ENCODE measurements at places on chromosomes 12 and 14.

DNA sequence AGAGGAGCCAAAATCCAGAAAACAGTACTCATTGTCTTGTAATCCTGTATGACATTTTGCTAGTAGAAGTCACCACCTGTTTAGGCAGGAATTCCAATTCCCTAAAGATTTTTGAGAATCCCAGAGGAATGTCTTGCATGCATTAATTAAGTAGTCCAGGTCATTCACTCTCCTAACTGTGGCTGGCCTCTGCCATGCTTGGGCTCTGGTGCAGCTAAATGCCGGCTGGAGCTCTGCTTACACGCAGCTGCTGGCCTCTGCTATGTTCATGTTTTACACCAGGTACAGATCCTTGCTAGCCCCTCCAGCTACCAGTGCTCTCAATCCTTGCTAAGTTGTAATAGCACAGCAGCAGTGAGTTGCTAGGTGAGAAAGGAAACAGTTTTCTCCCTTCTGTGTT is 16.3 kb upstream of the HIF1A start:
- H3K27ac ChIP-seq = no peak overlapping the region
- H3K36me3 ChIP-seq = no peaks in the 10 kb centered on the region
- no peaks in the 10 kb centered on the region for H3K4me1 ChIP-seq
- no peak overlapping the region for H3K4me3 ChIP-seq

DNA sequence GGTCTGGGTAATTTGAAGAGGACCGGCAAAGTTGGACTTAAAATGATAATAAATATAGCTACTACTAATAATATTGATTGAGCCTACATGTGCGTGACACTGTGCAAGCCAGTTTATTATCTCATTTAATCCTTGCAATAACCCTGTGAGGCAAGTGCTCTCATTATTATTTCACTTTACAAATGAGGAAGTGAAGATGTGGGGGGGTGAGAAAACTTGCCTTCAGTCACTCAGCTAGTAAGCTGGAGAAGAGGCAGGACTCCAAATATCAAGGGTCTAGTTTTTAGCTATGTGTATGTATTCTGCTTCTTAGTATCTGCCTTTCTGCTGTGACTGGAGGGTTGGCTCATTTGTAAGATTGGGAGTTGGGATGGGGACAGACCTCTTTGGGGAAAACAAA is 39.2 kb downstream of the NPAS3 start:
- no peak overlapping the region for H3K4me3 ChIP-seq
- H3K27me3 ChIP-seq = peaks cover 3% of the 10 kb centered on the region
- DNase-seq = no peak
- H3K4me1 ChIP-seq = no peaks in the 10 kb centered on the region
- no peak overlapping the region for H3K27ac ChIP-seq

GRCh38 chr12:76256904-76257303 is 91.3 kb downstream of the BBS10 start:
- no peak overlapping the region for H3K27ac ChIP-seq
- no peaks in the 10 kb centered on the region for H3K4me1 ChIP-seq
- no peak overlapping the region for H3K4me3 ChIP-seq
- no peak for DNase-seq
- no peaks in the 10 kb centered on the region for H3K36me3 ChIP-seq
- H3K27me3 ChIP-seq = no peaks in the 10 kb centered on the region

- no peaks in the 10 kb centered on the region for H3K4me1 ChIP-seq
- no peak for DNase-seq
- H3K27me3 ChIP-seq = peaks cover 17% of the 10 kb centered on the region
- no peak overlapping the region for H3K4me3 ChIP-seq
Observed at GRCh38 chr14:104559804-104560585, 19.6 kb upstream of the C14orf180 start.

- peaks cover 22% of the 10 kb centered on the region for H3K27me3 ChIP-seq
- no peak for DNase-seq
- H3K27ac ChIP-seq = no peak overlapping the region
- H3K4me1 ChIP-seq = no peaks in the 10 kb centered on the region
Observed at GRCh38 chr12:2616763-2617162, 178.0 kb upstream of the FKBP4 start.

- no peaks in the 10 kb centered on the region for H3K27me3 ChIP-seq
- no peak for DNase-seq
- H3K4me1 ChIP-seq = peaks cover 22% of the 10 kb centered on the region
- H3K4me3 ChIP-seq = no peak overlapping the region
- peaks cover 87% of the 10 kb centered on the region for H3K36me3 ChIP-seq
Observed at GRCh38 chr12:64494998-64495729, 43.2 kb downstream of the TBK1 start.

DNA sequence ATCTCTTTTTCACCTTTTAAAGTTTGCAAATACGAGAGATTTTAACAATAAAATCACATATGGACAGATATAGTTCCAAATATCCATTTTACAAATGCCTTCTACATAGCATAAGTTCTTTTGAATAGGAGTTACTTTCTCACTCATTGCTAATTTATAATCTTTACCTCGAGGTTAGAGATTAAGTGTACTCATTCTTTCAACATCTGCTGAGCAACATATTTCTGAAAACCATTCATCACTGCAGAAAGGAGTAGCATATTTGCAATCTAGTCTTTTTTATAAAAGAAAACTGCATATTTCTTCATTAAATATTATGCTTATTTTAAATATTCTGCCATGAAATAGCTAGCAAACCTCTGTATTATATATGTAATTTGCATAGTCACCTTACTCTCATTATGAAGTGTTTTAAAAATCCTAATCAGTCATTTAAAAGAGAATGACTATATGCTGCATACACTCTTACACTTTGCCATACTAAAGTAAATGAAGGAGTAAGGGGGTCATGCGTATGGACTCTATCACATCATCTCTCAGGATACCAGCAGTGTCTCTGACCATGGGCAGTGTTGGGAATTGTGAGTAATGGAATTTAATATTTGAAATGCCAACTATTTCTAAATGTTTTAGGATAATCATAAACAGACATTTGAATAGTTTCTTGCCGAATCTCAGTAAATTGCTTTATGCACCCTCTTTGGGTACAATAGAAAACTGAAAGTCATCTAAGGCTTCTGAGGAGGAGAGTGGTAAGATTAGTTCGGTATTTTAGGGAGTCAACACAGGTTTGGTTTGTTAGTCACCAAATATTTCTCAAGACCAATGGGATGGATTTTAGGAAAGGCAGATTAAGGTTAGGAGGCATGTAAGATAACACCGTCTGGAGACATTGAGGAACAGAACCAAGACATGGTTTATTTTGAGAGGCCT is 524.8 kb upstream of the ATP2B1 start:
- DNase-seq = no peak
- H3K27me3 ChIP-seq = no peaks in the 10 kb centered on the region
- peaks cover 8% of the 10 kb centered on the region for H3K4me1 ChIP-seq
- no peaks in the 10 kb centered on the region for H3K36me3 ChIP-seq
- H3K27ac ChIP-seq = no peak overlapping the region
- H3K4me3 ChIP-seq = no peak overlapping the region

- no peaks in the 10 kb centered on the region for H3K27me3 ChIP-seq
- peaks cover 18% of the 10 kb centered on the region for H3K4me1 ChIP-seq
Observed at GRCh38 chr12:98490501-98491453, 24.6 kb upstream of the TMPO start.

- no peak overlapping the region for H3K4me3 ChIP-seq
- H3K4me1 ChIP-seq = no peaks in the 10 kb centered on the region
- H3K27me3 ChIP-seq = peaks cover 6% of the 10 kb centered on the region
- H3K36me3 ChIP-seq = no peaks in the 10 kb centered on the region
- no peak overlapping the region for H3K27ac ChIP-seq
- no peak for DNase-seq
Observed at GRCh38 chr14:99698642-99699041, 14.5 kb downstream of the CYP46A1 start.

DNA sequence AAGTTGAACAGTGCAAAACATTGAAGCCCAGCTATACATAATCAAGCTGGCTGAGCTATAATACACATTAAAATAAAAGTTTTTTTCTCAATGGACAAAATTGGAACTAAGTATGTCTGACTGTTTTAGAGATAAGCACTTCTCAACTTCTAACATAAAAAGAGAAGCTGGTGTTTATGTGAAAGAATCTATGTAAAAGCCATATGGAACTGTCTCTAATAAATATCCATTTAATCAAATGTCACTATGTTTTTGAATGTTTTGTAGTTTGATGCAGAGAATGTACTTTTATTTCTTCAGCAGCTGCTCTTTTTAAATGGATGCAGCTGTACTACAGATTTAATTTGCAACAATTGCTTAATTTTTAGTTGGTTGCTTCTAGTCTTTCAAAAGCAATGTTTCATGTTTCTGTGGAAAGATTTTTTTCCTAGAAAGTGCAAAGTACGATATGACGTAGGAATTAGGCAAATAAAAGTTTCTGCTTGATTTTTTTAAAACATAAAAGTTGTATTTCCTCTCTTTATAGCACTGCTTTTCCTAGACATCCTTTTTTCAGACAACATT is 114.2 kb downstream of the PDE3A start:
- H3K27me3 ChIP-seq = no peaks in the 10 kb centered on the region
- H3K4me3 ChIP-seq = no peak overlapping the region
- no peak for DNase-seq
- no peaks in the 10 kb centered on the region for H3K4me1 ChIP-seq
- no peak overlapping the region for H3K27ac ChIP-seq

DNA sequence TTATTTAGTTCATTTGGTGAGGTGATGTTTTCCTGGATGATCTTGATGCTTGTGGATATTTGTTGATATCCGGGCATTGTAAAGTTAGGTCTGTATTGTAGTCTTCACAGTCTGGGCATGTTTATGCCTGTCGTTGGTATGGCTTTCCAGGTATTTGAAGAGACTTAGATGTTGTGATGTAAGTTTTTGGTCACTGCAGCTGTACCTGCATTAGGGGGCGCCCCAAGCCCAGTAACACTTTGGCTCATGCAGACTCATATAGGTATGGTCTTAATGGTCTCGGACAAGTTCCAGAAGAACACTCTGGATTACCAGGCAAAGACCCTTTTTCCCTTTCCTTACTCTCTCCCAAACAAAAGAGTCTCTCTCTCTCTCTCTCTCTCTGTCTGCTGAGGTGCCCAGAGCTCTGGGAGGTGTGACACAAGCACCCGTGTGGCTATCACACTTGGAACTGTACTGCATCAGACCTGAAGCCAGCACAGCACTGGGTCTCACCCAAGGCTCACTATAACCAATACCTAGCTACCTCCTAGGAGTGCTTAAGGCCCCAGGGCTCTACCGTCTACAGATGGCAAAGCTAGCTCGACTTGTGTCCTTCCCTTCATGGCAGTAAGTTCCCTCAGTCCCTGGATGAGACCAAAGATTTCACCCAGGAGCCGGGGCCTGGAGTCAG is 425.8 kb upstream of the ATXN7L3B start:
- H3K4me1 ChIP-seq = no peaks in the 10 kb centered on the region
- no peaks in the 10 kb centered on the region for H3K27me3 ChIP-seq
- H3K36me3 ChIP-seq = no peaks in the 10 kb centered on the region
- DNase-seq = peak; percentile 28
- no peak overlapping the region for H3K4me3 ChIP-seq

- no peak for DNase-seq
- H3K27me3 ChIP-seq = no peaks in the 10 kb centered on the region
- H3K4me1 ChIP-seq = peaks cover 8% of the 10 kb centered on the region
- no peaks in the 10 kb centered on the region for H3K36me3 ChIP-seq
Observed at GRCh38 chr12:101713930-101714329, 16.5 kb downstream of the CHPT1 start.

GRCh38 chr14:96876747-96877146 is 79.6 kb downstream of the VRK1 start:
- no peaks in the 10 kb centered on the region for H3K4me1 ChIP-seq
- no peak overlapping the region for H3K27ac ChIP-seq
- H3K27me3 ChIP-seq = no peaks in the 10 kb centered on the region
- no peak overlapping the region for H3K4me3 ChIP-seq
- H3K36me3 ChIP-seq = peaks cover 80% of the 10 kb centered on the region
- no peak for DNase-seq

- H3K36me3 ChIP-seq = no peaks in the 10 kb centered on the region
- no peak for DNase-seq
- H3K4me1 ChIP-seq = no peaks in the 10 kb centered on the region
Observed at GRCh38 chr12:8841778-8842177, 19.4 kb downstream of the A2ML1 start.

GRCh38 chr14:102980409-102980810 is 57.9 kb downstream of the AMN start:
- H3K27me3 ChIP-seq = no peaks in the 10 kb centered on the region
- H3K36me3 ChIP-seq = no peaks in the 10 kb centered on the region
- no peak overlapping the region for H3K27ac ChIP-seq
- no peak for DNase-seq
- no peak overlapping the region for H3K4me3 ChIP-seq

DNA sequence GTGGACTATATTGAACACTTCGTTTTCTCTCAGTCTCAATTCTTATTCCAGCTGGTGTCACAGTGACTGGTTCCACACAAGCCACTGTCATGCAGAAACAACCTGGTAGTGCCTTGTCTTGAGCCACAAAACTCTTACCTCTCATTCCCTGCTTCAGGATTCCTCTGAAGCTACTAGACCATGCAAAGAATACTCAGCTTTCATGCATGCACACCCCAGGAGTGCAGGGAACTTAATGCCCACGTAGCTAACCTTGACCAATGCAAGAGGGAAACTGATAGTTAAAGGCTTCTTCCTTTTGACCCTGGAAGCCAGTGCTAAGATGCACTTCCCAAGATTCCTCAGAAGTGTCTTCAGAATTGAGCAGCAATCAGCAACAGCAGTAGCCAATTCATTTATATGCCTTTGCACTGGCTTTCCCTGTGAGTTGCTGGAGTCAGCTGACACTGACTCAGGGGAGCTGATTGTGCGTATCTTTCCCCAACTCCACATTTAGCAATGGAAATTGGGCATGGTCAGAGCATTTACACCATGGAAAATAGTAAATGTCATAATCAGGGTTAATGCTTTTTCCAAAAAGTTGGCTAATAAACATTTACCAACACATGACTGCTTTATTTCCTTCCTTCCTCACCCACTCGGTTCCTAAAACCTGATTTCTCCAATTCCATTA is 113.6 kb upstream of the SLC35F4 start:
- H3K36me3 ChIP-seq = no peaks in the 10 kb centered on the region
- H3K4me1 ChIP-seq = no peaks in the 10 kb centered on the region
- H3K27me3 ChIP-seq = peaks cover 9% of the 10 kb centered on the region
- no peak overlapping the region for H3K4me3 ChIP-seq
- no peak for DNase-seq

GRCh38 chr14:104438166-104438887 is 141.2 kb upstream of the C14orf180 start:
- H3K27ac ChIP-seq = no peak overlapping the region
- no peak for DNase-seq
- H3K4me1 ChIP-seq = no peaks in the 10 kb centered on the region
- no peaks in the 10 kb centered on the region for H3K36me3 ChIP-seq
- H3K27me3 ChIP-seq = no peaks in the 10 kb centered on the region

DNA sequence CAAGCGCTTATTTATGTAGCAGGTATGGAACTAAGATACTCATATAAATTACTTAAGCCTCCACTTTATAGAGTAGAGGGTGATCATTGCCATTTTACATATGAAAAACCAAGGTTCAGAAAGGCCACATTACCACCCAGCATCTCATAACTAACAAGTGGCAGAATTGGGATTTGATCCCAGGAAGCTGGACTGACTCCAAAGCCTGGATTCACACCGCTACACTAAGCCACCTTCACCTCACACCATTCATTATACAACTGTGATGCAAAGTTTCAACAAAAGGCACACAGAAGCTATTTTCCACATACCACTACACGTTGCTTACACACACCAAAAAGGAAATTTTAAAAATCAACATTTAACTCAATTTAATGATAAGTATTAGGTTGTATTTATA is 370.6 kb downstream of the FUT8 start:
- H3K4me3 ChIP-seq = no peak overlapping the region
- H3K27me3 ChIP-seq = no peaks in the 10 kb centered on the region
- H3K27ac ChIP-seq = no peak overlapping the region

All from DND-41 (cell line).